Stimulated activated CD8-positive, alpha-beta memory T cell treated with anti-CD3 and anti-CD28 coated beads, Interleukin-7, amount 100 ng/mL, for 1 hour (primary cell): ENCODE measurements at places on chromosomes 5 and 9.
A peak's percentile ranks its signal among the peaks of the same experiment; 100 is the strongest.

DNA sequence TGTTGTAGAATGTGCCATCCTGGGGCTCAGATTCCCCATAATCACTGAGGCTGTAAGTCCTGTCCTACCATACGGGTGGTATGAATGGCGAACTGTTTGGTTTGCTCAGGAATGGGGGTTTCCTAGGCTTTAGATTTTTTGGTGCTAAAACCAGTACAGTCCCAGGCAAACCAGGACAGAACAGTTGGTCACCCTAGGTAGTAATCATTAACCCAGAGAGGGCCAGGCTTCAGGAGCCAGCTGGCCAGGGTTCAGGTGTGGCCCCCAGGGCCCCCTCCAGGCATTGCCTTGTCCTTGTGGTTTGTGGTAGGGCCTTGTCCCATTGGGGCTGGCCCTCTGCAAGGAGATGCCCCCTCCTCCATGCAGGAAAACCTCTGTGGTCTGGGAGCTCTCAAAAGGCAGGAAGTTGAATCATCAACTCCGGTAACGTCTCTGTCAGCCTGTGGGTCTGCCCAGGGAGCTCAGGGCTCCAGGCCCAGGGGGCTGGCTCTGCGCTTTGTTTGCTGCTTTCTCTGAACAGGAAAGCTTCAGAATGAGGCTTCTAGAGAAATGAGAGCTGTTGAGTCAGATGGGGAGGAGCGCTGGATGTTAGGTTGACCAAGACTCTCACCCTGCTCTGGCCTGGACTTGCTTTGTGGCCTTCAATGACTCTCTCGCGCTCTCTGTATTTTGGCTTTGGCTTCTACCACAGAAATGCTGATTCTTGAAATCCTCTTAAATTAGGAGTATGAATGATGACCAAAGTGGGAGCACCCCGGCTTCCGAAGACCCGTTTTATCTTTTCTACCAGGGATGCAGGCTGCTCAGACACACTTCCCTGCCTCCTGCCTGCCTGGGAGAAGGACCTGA is 22.2 kb upstream of the JADE2 start:
- DNase-seq, result peak; percentile 15

DNA sequence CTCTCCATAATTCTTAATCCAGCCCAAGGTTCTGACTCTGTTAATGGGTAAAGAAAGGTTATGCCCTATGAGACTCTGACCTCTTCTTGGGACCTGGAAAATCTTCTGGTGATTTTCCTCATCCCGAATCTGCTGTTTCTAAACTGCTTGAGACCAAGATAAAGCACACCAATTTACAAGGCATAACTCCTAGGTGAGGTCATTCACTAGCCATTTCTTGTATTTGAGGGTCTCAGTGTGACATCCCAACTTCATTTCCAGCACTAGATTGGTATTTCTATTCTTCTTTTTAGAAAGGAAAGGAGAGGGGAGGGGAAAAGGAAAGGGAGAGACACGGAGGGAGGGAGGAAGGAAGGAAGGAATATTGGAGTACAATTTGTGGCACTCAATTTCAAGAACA is 51.6 kb downstream of the SLC1A1 start:
- no peak for DNase-seq

- no peak for DNase-seq
These were observed 255.4 kb downstream of the IRX2 start for GRCh38 chr5:2496126-2496525.

- no peak for DNase-seq
These were observed 4.5 kb downstream of the DBN1 start for GRCh38 chr5:177468685-177469628.

GRCh38 chr5:36001032-36001431 is 9.8 kb upstream of the UGT3A1 start:
- no peak for DNase-seq

GRCh38 chr5:149615976-149616375 is 34.7 kb downstream of the ARHGEF37 start:
- no peak for DNase-seq

DNA sequence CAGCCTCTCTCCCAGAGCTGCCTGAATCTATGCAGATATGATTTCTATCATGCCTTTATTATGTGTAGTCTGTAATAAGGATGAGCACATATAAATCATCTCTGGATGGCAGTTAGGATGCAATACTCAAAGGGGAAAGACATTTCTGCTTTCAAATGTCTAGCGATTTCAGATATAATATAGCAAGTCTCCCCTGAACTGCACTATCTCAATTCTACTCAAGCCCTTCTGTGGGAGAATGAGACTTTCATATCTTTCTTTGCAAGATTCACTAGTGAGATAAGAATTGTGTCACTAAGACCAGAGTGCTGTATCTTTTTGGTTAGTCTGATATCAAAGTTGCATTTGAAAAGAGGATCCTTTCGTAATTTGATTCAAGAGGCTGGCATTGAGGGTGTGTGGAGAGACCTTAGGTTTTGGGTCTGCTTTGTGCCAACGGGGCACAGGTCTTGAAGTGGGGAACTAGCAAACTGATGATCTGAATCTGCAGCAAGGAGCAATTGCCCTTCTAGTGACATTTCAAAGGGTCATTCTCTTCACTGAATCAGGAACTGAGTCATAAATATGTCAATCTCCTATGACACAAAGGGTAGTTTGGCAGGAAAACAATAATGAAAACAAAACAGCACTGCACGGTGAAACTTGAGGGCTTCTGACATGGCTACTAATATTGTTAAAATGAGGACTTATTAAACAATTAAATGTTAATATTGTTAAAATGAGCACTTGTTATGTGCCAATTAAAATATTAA is 305.5 kb upstream of the CLINT1 start:
- no peak for DNase-seq

- no peak for DNase-seq
These were observed 91.8 kb downstream of the PTTG1 start for GRCh38 chr5:160513485-160513884.

DNA sequence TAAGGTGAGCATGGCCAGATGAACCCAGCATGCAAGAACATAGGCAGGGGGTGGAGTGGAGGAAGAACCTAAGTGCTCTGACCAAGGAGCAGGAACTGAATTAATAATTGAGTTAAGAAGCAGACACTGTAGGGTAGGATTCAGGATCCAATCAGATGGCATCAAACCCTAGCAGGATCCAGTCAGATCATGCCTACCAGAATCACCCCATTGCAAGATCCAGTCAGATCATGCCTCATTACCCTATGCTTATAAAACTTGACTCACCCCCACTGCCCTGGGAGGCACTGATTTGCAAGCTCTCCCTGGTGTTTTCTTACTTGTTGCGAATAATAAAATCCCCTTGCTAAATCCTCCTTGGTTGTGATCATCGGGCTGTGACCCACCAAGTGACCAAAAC is 19.7 kb downstream of the TUSC1 start:
- DNase-seq, result no peak

GRCh38 chr5:158805195-158805594 is 294.5 kb downstream of the EBF1 start:
- DNase-seq, result no peak

- no peak for DNase-seq
These were observed 359.9 kb downstream of the CYLC2 start for GRCh38 chr9:103355000-103355399.

DNA sequence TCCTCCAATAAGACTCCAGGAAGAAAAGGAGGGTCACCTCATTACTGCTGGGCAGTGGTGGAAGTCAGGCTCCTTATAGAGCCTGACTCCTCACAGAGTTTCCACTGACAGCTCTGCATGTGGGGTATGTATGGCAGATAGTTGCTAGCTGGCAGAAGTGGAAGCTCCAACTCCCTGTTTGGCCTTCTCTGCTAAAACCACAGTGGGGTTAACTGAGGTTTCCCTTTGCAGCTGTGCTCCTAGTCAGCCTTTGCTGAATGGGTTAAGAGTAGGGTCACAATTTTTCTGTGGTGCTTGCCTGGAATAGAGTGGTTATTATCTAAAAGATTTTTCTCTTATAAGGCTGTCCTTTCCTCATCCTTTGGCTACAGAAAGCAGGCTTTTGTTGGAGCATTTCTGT is 327.5 kb downstream of the FBXL17 start:
- DNase-seq, result no peak

DNA sequence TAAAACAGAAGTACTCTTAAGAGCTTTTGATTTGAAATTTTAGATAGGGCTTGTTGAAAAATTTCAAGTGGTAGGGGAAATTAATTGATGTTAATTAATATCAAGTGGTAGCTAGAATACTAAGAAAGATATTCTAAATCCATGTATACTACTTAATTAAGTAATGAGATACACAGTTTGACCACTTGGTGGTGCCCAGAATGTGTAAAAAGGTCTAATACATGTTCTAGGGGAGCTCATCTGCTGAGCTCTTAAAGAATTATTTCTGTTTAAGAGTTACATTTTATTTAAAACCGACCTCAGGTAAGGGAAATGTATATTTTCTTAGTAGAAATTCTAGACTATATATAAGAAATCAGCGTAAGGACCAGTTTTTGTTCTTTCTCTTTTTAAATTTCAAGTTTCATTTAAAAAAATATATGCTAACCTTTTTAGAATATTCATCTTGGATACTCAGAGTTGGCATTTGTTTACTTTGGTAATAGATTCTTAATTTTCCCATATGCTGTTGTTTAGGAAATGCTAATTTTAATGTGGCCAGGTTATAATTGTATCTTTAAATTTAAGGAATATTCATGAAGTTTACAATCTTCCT is 61.5 kb downstream of the LNPEP start:
- no peak for DNase-seq

GRCh38 chr9:36258208-36258995 is at the start of gene GNE:
TSS of gene GNE (minus strand) at chr9:36258448. CDS start at chr9:36249355, 9,093 bp downstream.
- DNase-seq, result peak; percentile 94

DNA sequence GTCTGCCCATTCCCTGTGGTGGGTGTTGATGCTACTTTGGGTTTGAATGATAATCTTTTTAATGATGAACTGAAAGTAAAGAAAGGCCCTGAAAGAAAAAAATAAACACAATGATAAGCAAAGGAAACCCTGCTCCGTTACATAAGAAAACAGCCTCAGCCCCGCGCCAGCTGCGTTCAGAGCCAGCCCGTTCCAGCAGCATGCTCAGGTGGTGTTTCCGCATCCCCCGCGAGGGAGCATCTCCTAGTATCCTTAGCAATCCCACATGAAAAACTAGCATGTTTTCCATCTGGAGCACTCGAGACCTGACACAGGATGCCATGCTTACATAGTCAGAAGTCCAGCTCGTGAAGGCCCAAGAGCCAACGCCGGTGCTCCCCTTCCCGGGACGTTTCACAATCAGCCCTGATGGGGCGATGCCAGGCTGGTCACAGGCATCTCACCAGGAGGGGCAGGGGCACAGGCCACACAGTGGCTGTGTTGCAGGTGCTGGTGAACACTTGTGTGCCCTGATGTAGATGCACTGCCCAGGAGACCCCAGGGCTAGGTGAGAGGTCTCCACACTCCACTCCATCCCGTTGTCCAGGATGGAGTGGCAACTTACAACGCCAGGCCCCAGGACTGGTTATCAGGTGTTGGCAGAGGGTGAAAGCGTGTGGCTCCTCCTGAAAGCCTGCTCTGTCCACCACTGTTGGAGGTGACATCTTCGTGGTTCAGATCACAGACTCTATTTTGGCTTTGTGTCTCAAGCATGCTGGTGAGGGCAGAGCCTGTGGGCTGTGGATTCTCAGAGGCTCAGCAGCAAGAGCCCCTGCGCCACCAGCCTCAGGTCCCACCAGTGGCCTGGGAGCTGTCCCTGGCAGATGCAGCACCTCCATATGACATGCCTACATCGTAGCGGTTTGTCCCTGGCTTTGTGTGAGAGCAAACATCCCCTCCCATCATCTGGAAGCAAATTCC is 246.8 kb upstream of the IRX1 start:
- no peak for DNase-seq

DNA sequence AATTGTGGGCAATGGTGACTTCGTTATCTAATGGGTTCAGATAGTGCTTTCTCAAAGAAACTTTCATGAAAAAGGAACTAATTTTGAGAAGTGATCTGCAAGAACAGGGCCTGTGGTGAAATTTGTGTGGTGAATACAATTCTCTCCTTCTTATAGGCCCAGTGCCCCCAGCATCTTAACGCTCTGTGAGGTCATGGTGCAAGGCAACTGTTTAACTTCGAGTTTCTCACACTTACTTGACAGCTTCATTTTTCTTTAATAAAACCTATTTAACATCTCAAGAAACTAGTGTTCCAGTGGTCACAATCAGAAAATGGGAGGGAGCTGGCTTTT is 69.2 kb downstream of the FAM114A2 start:
- no peak for DNase-seq

DNA sequence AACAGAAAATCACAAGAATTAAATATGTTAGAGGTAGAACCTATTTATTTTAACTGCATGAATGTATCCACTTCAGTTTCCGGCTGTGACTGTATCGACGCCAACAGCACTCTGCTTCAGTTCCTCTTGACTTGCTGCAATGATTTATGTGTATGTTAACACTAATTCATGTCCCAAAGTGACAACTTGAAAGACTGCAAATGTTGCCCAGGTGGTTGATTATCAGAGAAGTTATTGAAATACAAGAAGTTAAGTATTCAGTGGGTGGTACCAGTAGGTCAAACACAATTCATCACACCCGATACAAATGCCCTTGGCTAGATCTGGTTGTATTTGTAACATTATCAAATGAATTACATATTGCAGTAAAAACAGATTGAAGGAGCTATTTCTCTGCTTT is 622.7 kb upstream of the CDH18 start:
- DNase-seq, result no peak

GRCh38 chr5:170497311-170498038 is 6.3 kb upstream of the KCNIP1 start:
- DNase-seq, result no peak

GRCh38 chr5:168889039-168889438 is 309.9 kb upstream of the PANK3 start:
- DNase-seq, result no peak

GRCh38 chr9:96686638-96687335 is 31.7 kb upstream of the PRXL2C start:
- DNase-seq, result peak; percentile 57

DNA sequence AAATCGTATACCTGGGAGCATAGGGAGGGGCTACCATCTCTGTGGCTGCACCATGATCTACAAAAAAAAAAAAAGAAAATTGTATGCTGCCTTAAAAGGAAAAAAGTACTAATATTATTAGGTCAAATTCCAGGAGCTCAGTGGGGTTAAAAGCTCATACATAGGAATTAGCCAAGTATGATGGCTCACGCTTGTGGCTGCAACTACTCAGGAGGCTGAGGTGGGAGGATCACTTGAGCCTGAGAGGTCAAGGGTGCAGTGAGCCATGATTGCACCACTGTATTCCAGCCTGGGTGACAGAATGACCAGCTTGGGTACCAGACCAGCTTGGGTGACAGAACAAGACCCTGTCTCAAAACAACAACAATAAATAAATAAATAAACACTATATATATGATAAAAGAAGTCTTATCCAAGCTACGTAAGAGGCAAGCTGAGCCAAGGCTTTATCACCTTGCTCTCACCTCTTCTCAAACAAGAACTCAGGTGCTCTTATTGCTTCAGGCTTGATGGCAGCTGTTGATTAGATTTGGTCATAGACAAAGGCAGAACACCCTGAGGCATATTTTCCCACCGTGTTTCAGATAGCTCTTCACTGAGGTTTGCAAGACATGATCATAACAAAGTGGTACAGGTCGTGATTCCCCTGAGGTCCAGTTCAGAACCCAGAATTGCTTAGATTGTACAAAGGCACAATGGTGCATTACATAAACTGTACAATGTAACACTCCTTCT is 3.3 kb upstream of the FBXW11 start:
- DNase-seq, result no peak
